Endodermal cell (in vitro differentiated cells): ENCODE measurements at places on chromosomes 2 and 18.
A peak's percentile ranks its signal among the peaks of the same experiment; 100 is the strongest.

DNA sequence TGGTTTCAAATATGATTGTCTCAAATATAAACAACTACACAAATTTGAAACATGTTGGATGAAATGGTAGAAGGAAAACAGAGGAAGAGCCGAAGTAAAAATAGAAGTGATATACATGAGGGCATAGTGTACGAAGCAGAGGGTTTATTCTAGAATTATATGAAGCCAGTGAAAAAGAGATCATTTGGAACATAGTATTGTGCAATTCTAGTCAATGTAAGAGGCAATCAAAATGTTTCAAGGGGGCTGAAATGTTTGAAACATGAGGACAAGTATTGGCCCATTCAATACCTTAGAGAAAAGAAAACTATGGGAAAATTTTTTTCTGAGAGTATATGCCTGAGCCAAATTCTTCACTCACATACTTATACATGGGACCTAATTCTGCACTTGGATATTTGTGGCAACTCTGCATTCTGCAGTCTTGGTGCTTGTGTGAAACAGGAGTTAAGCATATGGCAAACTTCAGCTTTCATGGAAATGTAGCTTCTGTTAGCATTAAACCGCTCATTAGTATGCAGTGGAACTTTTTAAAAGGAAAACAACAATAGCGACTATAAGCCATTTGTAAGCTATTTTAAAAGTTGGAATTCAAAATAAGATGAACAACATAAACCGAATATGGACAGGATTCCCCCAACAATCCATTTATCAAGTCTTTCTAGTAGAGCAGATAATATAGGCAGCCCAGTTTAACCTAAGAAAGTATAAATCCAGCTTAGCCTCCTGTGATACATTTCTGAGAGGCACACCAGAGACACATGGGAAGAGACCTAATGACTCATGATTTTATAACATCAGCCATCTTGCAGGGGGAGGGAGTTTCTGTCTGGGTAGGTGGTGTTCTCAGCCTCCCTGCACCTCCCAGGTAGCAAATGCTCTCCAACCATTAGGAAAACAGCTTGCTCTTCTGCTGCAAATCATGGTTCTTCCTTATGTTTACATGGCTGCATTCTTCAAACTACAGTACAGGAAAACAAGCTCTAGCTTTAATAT, 197.8 kb downstream of the PAX3 start:
- no peak overlapping the region for H3K27ac ChIP-seq
- peaks cover 12% of the 10 kb centered on the region for H3K4me1 ChIP-seq

DNA sequence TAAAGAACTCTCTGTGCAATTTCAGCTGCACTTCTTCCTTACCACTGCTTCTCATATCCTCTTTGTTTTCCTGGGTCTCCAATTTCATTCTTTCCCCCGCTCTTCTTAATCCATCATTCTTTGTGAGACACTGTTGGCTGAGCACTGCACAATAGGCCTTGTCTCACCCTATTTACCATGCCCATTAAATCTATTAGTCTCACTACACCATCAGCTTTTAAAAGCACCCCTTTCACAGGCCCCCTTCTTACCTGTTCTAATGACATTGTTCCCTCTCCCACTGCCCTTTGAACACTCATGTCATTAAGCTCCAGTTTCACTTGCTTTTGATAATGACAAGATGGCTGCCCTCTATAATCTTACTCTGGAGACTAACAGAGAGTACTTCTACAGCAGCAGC, 404.1 kb upstream of the ACVR2A start:
- H3K4me3 ChIP-seq = peak overlapping the region; percentile 9
- peaks cover 9% of the 10 kb centered on the region for H3K4me1 ChIP-seq
- peak overlapping the region; percentile 65 for H3K27ac ChIP-seq
- no peaks in the 10 kb centered on the region for H3K27me3 ChIP-seq
- no peak for DNase-seq

DNA sequence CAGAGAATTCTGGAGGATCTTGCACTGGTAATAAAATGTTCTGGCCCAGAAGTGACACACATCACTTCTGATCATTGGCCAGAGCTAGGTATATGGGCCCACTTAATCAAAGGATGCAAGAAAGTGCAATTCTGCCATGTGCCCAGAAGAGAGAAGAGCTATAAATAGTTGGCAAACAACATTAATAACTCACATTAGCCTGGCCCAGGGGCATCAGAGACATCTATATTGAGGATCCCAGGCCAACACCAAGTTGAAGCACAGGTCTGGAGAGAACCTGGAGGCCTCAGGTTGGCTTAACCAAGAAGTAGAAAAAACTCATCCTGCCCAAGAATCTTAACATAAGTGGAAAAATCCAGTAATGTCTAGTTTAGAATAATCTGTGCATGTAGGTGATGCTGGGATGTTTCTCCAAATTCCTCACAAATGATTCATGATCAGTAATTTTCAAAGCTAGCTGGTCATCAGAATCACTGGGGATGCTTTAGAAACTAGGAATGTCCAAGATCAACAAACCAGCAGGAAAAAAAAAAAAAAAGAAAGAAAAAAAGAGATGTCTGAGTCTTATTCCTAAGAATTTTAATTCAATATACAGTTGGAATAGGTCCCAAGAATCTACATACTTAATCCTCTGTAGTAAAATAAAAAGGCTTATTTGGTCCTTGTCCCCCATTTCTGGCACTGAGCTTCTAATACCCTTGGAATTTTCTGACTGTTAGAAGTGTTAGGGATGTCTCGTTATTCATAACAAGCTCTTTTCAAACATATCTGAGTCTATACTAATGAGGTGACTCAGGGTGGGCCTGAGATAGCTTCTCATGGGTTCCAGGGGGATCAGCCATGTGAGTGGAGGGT, 35.0 kb upstream of the EVA1A start:
- no peaks in the 10 kb centered on the region for H3K4me1 ChIP-seq
- no peak for DNase-seq
- no peak overlapping the region for H3K27ac ChIP-seq
- H3K36me3 ChIP-seq = no peaks in the 10 kb centered on the region

GRCh38 chr2:7375901-7376300, 458.7 kb downstream of the RNF144A start:
- H3K27me3 ChIP-seq = no peaks in the 10 kb centered on the region
- H3K27ac ChIP-seq = no peak overlapping the region
- no peaks in the 10 kb centered on the region for H3K4me1 ChIP-seq

GRCh38 chr2:2746731-2747130, 415.7 kb upstream of the MYT1L start:
- no peak overlapping the region for H3K4me3 ChIP-seq
- DNase-seq = no peak
- H3K36me3 ChIP-seq = no peaks in the 10 kb centered on the region
- no peaks in the 10 kb centered on the region for H3K27me3 ChIP-seq

DNA sequence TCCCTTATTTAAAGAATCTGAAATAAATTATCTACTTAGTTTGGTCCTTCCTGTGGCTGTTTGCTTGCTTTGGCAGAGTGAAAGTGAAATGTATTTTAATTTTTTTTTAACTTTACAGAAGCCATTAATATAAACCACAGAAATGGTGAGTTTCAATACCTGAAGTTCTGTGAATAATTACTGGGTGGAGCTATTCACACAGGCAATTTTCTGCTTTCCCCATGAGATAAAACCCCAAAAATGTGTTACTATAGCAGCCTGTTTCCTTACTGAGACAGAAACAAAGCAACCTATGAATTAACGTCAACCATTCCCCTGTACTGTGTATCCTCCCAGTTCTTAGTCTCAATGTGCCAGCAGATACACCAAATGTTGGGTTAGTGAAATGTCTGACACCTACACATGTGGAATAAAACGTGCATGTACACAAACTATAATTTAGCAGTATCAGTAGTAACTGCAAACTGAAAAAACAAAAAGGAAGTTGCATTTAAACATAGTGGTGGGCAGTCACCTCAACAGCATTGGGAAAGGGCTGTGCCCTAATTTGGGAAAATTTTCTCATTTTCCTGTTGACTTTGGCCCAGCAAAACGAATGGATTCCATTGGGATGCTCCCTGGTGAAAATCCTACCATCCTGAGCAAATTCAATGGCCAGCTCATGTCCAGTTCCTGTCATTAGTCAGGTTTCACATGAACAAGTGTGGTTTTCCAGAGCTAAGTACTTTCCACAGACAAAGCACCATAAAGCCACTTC, 73.1 kb upstream of the RMDN2 start:
- peaks cover 5% of the 10 kb centered on the region for H3K4me1 ChIP-seq
- no peaks in the 10 kb centered on the region for H3K27me3 ChIP-seq
- no peak overlapping the region for H3K4me3 ChIP-seq
- no peaks in the 10 kb centered on the region for H3K36me3 ChIP-seq
- no peak for DNase-seq

DNA sequence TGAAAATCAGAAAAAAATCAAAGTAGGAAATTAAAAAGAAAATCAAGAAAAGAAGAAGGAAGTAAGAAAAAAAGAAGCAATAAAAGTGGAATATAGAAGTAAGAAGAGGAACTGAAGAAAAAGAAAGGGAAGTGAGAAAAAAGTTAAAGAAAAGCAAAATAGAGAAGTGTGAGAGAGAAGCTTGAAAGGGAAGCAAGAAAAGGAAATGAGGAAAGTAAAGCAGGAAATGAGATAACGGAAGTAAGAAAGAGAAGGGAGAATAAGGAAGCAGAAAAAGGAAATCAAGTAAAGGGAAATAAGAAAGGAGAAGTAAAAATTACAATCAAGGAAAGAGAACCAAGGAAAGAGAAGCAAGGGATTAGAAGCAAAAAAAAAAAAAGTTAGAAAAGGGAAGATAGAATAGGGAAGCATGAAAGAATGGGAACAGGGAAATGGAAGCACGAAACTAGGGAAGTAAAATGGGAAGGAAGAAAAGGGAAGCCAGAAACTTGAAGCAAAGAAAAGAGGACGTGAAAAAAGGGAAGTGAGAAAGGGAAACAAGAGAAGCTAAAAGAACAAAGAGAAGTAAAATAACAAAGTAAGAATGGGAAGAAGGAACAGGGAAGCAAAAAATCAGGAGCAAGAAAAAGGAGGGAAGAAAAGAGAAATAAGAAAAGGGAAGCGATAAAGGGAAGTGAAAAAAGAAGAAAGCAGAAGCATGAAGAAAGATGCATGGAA, 243.3 kb upstream of the NCKAP5 start:
- H3K4me3 ChIP-seq = no peak overlapping the region
- H3K27me3 ChIP-seq = peaks cover 27% of the 10 kb centered on the region
- H3K4me1 ChIP-seq = no peaks in the 10 kb centered on the region
- H3K36me3 ChIP-seq = no peaks in the 10 kb centered on the region
- DNase-seq = no peak

DNA sequence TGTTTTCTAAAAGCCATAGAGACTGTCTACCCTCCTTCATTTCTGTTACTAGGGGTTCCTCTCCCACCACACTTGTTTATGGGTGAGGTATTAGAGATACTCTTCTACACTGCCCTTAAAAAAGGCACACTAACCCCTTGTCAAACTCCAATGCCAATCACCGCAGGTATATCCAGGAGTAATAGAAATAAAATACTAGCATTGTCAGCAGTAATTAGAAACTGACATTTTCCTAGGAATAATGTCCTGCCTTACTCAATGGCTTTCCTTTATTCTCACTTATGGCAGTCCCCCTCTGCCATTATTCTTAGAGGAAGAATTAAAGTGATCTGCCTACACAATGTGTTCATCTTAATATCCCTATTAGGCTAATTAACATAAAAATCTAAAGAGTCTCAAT, 5.0 kb upstream of the BUB1 start:
- no peaks in the 10 kb centered on the region for H3K36me3 ChIP-seq
- H3K27ac ChIP-seq = no peak overlapping the region
- H3K27me3 ChIP-seq = no peaks in the 10 kb centered on the region
- H3K4me3 ChIP-seq = no peak overlapping the region
- no peaks in the 10 kb centered on the region for H3K4me1 ChIP-seq

GRCh38 chr18:32019251-32019948, 775 bp downstream of the RNF125 start:
- DNase-seq = peak; percentile 78
- no peaks in the 10 kb centered on the region for H3K4me1 ChIP-seq
- H3K27me3 ChIP-seq = no peaks in the 10 kb centered on the region

DNA sequence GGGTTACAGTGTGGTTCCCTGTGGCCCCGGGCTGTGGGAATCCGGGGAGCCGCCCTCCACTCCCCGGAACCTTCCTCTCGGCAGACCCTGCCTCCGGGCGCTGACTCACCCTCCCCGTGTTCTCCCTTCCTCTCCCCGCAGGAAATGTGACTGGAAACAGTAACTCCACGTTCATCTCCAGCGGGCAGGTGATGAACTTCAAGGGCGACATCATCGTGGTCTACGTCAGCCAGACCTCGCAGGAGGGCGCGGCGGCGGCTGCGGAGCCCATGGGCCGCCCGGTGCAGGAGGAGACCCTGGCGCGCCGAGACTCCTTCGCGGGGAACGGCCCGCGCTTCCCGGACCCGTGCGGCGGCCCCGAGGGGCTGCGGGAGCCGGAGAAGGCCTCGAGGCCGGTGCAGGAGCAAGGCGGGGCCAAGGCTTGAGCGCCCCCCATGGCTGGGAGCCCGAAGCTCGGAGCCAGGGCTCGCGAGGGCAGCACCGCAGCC, 59.5 kb downstream of the TNFRSF11A start:
- no peaks in the 10 kb centered on the region for H3K27me3 ChIP-seq
- H3K4me3 ChIP-seq = no peak overlapping the region
- no peaks in the 10 kb centered on the region for H3K4me1 ChIP-seq
- DNase-seq = peak; percentile 81
- H3K27ac ChIP-seq = no peak overlapping the region

- no peak overlapping the region for H3K27ac ChIP-seq
- no peaks in the 10 kb centered on the region for H3K4me1 ChIP-seq
- H3K27me3 ChIP-seq = no peaks in the 10 kb centered on the region
- H3K36me3 ChIP-seq = peaks cover 43% of the 10 kb centered on the region
- peak overlapping the region; percentile 70 for H3K4me3 ChIP-seq
These were observed 28.0 kb downstream of the ZNF519 start for GRCh38 chr18:14104201-14104600.

DNA sequence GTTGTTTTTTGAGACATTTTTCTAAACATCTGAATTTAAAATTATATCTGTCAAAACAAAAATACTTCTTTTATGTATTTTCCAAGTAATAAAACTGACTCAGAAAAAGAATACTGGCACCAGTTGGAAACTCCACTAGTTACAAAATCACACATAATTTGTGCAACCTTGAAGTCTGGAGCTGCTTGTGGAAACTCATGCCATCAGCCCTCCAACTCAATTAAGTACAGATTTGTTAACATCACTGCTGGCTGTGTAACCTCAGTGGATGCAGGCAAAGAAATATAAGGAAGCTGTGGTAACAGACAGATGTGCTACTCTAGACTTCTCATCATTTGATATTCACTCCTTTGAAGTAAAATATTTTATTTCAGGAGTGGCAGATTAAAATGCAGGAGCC, 30.0 kb upstream of the RAPH1 start:
- H3K27me3 ChIP-seq = peaks cover 24% of the 10 kb centered on the region
- no peaks in the 10 kb centered on the region for H3K36me3 ChIP-seq
- DNase-seq = no peak
- no peak overlapping the region for H3K4me3 ChIP-seq

GRCh38 chr2:95761556-95761955, 169.8 kb downstream of the TRIM43 start:
- peak; percentile 28 for DNase-seq
- H3K4me1 ChIP-seq = no peaks in the 10 kb centered on the region
- no peaks in the 10 kb centered on the region for H3K27me3 ChIP-seq
- no peak overlapping the region for H3K27ac ChIP-seq

GRCh38 chr2:238706673-238707072, 141.2 kb upstream of the TWIST2 start:
- peaks cover 3% of the 10 kb centered on the region for H3K27me3 ChIP-seq
- DNase-seq = peak; percentile 32
- no peaks in the 10 kb centered on the region for H3K36me3 ChIP-seq
- H3K27ac ChIP-seq = no peak overlapping the region
- no peak overlapping the region for H3K4me3 ChIP-seq

- no peaks in the 10 kb centered on the region for H3K4me1 ChIP-seq
- no peaks in the 10 kb centered on the region for H3K36me3 ChIP-seq
- no peaks in the 10 kb centered on the region for H3K27me3 ChIP-seq
These were observed 9.6 kb downstream of the GPAT2 start for GRCh38 chr2:96025194-96025492.
